ENCODE measurements at places on chromosomes 6 and 20.
A peak's percentile ranks its signal among the peaks of the same experiment; 100 is the strongest.

- no peak for DNase-seq
These were observed 832.3 kb upstream of the ADGRB3 start for GRCh38 chr6:67802771-67803170.

- DNase-seq, result no peak
These were observed 125.5 kb downstream of the ELOVL4 start for GRCh38 chr6:79821859-79822258.

DNA sequence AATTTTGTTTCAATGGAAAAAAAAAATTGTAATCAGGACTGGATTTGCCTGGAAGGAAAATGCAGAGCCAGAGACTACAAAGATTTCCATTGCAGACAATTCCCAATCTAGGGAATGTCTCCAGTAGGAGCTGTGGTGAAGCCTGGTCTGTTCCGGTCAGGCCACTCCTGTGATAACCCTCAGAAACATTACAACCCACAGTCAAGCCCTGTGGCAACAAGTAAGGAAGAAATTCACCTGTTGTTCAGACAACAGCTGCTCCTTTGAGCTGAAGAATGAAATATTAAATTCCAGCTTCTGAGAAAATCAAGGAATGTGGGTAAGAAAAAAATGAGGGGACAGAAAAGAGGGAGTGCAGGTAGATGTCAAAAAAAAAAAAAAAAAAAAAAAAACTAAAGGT, 8.0 kb downstream of the PRKN start:
- DNase-seq, result no peak

- DNase-seq, result no peak
These were observed 402.9 kb upstream of the SOX4 start for GRCh38 chr6:21190701-21191100.

DNA sequence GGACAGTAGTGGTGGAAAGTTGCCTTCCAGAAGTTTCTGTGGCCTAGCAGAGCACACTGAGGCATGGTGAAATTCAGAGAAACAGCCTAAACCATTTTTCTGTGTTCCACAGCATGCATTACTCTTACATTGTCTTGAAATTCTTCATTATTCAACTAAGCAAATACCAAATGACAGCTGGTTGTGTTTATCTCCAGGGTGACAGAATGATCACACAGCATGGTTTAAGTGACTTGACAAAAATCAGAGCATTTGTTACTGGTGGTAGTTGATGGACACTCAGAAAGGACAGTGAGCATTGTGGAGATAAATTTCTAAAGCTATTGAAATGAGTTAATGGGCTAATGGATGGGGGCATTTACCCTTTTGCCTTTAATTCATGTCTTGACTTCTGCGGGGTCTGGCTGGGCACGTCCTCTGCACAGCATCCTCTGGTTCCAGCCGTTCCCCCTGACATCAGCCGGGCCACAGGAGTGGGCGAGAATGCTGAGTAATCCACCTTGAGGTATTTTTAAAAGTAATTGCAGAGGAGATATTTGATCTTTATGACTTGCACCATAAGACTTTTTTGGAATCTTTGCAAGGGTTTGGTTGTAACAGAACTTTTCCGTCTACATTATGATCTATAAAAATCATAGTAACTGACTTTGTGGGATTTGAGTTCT, 78.9 kb upstream of the SCP2D1 start:
- DNase-seq, result no peak

GRCh38 chr6:42451333-42452170, at the start of gene TRERF1:
Gene TRERF1, minus strand, starts transcription at chr6:42451926. Its CDS starts 182,336 bp downstream, at chr6:42269590.
- DNase-seq, result peak; percentile 83

DNA sequence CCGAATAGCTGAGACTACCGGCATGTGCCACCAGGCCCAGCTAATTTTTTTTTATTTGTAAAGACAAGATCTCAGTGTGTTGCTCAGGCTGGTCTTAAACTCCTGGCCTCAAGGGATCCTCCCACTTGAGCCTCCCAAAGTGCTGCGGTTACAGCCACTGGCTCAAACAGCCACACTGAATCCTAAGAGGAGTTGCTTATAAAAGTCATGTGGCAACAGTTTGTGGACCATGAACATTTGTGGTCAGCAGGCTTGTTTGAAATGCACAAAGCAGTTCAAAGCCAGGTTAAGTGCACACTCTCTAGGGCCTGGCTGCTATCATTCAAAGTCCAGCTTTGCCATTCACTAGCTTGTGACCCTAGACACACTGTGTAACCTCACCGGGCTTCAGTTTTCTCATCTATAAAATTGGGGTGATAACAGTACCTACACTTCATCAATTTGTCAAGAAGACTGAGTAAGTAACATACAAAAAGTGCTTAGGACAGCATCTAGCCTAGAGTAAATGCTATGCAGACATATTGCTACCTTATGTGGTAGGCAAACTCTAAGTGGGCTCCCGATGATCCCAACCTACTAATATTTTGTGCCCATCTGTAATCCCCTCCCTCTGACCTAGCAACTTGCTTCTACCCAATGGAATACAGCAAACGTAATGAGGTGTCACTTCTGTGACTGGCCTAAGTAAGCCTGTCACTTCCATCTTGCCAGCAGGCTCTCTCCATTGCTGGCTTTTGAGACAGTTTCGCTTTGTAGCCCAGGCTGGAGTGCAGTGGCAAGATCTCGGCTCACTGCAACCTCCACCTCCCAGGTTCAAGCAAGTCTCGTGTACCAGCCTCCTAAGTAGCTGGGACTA, 122.9 kb downstream of the ZMYND8 start:
- DNase-seq, result no peak

- no peak for DNase-seq
These were observed 197.5 kb downstream of the BCKDHB start for GRCh38 chr6:80304014-80304413.

DNA sequence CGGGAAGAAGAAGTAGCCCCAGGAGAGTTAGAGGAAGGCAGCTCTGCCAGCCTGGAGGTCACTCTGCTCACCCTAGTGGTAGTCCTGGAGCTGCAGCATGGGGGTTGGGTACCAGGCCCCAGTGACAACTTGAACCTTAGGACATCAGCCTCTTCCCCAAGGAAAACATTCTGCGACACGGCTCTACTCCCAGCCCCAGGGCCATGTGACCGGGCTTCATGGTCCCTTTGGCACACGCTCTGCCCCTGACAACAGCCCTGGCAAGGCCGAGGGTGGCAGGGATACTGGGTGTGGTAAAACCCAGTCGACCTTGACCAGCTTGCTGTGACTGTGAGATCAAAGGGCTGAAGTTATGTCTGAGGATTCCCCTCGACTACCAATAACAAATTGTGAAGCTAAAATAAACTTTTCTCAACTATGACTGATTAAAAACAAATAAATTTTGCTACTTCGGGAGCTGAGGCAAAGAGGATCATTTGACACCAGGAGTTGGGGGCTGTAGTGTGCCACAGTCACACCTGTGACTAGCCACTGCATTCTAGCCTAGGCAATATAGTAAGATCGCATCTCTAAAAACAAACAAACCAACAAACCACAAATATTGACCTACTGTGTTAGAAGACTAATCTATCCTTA, 24.4 kb upstream of the ARID1B start:
- DNase-seq, result no peak

- DNase-seq, result no peak
These were observed 98.4 kb downstream of the SNX5 start for GRCh38 chr20:17870086-17870740.

Data from NCI-H1436 (cell line).